ENCODE measurements at places on chromosomes 13 and 19.

DNA sequence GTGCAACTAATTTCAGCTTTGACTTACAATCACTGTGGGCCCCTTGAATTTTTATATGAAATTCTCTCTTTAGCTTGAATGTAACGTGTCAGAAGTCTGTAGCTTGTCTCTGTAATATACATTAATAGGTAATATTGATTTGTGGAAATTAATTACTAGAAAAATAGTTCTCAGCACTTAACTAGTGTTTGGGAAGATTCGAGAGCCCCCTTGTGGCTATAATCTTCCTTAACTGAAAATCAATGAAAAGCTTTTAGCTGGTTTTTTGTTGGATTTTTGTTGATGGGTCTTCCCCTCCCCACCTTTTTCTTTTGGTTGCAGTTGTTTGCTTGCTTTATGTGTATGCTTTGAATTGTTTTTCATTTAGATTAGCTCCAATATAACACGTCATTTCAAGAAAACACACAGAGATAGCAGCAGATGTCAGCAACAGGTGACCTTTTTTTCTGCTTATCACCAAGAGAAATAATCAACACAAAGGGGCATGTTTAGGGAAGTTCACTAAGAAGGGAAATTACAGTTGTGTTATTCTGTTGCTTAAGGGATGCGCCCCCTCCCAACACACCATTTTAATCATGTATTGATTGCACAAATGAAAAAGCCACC lies 176.8 kb downstream of the OXGR1 start:
- DNase-seq: peak; percentile 10

DNA sequence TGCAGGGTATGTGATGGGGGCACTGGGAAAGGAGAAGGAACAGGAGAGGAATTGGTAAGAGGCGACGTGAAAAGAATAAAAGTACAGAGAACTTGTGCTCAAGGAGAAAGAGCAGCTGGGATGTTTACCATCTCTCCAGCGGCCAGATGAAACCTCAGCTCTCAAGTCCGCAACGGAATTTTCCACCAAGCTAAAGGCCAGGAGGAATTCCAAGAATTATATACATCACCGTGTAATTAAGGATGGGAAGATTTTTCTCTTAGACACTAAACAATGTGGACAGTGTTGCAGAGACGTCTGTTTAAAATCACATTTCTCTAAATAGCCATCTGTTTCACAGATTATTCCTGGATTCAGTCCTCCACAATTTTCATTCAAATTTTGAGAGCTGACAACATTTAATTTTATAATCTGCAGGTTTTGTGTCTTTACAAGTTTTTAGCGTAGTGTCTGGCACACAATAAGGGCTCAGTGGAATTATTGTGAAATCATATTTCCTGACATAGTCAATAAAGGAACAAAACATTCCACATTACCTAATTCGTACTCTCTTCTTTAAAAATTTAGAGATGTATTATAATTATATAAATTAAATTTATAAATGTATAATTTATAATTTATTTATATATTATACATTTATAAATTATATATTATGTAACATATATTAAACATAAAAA lies 23.0 kb upstream of the USP29 start:
- no peak for DNase-seq

GRCh38 chr13:21590231-21590630 lies 13.7 kb downstream of the MICU2 start:
- no peak for DNase-seq

GRCh38 chr19:678791-679388 lies 2.7 kb downstream of the FSTL3 start:
- DNase-seq: no peak

- peak; percentile 0 for DNase-seq
Observed at GRCh38 chr13:84130495-84131114, 248.3 kb upstream of the SLITRK1 start.

DNA sequence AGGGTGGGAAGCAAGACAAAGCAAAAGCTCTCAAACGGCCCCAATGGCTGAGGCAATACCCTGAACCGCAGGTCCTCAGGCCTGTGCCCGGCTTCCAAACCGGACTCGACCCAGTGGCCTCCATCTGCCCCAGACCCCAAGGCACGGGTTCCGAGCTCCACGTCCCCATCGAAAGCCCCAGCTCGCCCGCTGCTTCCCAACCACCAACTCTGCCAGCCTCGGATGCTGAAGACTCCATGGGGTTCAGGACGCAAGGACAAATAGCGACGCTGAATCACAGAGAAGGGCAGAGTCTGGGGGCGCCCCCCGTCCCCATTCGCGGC lies 559 bp downstream of the POLR2E start:
- DNase-seq: no peak

DNA sequence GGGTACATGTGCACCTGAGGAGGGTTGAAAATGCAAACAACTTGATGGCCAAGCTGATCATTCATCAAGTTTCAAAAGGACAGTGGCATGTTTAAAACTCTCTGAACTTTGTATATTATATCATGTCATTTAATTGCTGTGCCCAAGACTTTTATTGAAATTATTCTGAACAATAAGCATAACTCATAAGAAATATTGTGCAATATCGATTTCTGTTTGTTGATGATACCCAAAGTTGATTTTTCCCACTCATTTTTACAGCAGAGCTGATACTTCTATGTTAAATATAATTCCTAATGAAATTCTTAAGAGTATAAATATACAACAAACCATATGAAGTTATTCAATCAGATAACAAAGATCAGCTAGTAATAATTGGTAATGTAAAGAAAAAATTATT lies 49.1 kb downstream of the PCDH17 start:
- no peak for DNase-seq
